CD4-positive, alpha-beta T cell treated with Interleukin-17A for 1 hour (primary cell): ENCODE measurements at places on chromosomes 16 and 17.

- no peak for DNase-seq
Observed at GRCh38 chr17:17815062-17815406, 21.8 kb downstream of the SREBF1 start.

DNA sequence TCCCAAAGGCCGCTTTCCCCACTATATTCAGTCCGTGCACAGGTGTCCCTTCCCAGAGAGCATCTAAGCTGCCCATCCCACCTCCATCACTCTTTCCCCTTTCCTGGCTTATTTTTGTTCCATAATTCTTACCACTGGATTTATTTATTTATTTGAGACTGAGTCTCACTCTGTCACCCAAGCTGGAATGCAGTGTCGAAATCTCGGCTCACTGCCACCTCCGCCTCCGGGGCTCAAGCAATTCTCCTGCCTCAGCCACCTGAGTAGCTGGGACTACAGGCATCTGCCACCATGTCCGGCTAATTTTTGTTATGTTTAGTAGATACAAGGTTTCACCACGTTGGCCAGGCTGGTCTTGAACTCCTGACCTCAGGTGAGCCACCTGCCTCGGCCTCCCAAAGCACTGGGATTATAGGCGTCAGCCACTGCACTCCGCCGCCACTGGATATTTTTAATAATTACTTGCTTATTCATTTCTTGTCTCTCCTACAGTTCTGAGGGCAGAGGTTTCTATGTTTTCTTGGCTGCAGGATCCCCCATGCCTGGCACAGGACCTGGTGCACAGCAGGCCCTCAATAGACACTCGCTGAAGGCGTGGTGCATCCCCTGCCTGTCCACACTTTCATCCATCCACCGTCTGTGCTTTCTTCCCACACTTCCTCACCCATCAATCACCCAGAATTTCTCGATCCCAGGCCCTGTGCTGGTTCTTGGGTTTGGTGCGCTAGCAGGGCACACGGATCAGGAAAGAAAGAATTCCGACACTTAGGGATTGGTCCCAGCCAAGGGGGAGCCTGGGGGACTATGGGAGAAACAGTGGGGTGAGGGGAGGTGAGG lies 9.9 kb upstream of the ADGRG1 start:
- DNase-seq, result no peak

- peak; percentile 73 for DNase-seq
Observed at GRCh38 chr17:48814504-48814903, 2.5 kb downstream of the TTLL6 start.

GRCh38 chr16:78096386-78096785 lies 3.1 kb upstream of the WWOX start:
- DNase-seq, result no peak

DNA sequence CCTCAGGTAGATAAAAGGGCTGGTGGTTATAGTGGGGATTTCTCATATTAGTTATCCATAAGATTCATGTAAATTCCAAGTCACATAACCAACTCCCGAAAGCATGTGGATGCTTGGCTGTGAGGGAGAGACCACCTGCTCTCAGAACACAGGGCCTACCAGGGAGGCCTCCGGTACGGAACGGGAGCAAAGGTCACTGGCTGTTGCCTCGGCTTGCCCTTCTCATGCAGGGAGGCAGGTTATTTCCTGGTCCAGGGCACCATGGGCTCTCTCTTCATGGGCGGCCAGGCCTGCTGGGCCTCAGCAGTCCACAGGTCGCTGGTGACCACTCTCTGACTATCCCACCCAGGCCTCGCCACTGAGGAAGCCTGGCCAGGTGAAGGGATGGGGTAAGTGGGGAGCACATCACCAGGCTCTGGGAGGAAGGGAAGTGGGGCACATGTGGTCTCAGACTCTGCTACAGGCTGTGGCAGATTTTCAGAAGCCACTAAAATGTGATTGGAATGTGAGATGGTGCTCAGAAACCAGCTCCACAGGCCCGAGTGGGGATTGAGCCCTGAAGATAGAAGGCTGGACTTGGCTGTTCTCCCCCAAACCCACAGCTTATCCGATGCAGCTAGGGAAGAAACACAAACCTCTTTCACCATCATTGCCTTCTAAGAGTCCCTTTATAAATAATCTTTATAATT lies 45.4 kb downstream of the HNF1B start:
- no peak for DNase-seq

DNA sequence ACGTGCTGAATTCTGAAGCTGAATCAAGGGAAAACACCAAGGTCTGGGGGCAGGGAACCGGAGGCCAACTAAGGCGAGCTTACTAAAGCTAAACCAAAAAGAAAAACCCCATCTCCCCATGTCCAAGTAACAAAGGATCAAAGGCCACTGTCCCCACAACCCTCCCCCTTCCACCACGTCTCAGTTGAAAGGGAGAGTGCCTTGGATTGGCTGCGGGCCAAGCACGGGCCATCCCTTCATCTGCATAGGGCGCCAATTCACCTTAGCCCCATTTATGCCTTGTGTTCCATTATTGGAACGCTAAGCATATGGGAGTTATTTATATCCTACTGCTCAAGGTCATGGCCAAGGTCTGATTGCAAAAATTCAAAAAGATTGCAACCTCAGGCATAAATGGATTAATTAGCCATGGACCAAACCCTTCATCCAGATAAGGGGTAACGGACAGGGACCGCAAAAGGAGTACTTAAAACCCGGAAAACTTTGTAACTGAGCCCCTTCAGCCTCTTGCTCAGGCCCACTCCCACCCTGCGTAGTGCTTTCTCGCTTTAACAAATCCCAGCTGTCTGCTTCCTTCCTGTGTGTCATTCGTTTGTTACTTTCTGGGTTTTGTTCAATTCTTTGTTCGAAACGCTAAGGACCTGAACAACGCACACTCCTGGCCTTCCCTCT lies 740 bp upstream of the ATP6V0D1 start:
- peak; percentile 61 for DNase-seq

GRCh38 chr16:67389911-67390815 lies 3.1 kb downstream of the TPPP3 start:
- peak; percentile 29 for DNase-seq

DNA sequence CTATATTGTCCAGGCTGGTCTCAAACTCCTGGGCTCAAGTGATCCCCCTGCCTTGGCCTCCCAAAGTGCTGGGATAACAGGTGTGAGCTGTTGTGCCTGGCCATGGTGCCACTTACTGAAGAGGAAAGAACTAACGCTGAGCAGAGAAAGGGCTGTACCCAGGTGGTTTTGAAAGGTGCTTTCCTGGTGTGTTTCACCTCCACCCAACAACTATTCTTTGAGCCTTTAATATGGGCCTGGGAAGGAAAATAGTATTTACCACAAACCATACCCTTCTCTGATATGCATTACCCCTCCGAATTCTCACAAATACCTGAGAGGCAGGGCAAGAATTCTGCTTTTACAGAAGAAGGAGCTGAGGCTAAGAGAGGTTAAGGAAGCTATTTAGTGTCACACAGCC lies 24.8 kb downstream of the KPNA2 start:
- no peak for DNase-seq

GRCh38 chr16:12740986-12741610 lies 62.6 kb downstream of the CPPED1 start:
- DNase-seq, result no peak

GRCh38 chr16:58962811-58963210 lies 228.7 kb upstream of the GOT2 start:
- no peak for DNase-seq

GRCh38 chr17:2684549-2684948 lies 27.0 kb downstream of the CLUH start:
- DNase-seq, result no peak

DNA sequence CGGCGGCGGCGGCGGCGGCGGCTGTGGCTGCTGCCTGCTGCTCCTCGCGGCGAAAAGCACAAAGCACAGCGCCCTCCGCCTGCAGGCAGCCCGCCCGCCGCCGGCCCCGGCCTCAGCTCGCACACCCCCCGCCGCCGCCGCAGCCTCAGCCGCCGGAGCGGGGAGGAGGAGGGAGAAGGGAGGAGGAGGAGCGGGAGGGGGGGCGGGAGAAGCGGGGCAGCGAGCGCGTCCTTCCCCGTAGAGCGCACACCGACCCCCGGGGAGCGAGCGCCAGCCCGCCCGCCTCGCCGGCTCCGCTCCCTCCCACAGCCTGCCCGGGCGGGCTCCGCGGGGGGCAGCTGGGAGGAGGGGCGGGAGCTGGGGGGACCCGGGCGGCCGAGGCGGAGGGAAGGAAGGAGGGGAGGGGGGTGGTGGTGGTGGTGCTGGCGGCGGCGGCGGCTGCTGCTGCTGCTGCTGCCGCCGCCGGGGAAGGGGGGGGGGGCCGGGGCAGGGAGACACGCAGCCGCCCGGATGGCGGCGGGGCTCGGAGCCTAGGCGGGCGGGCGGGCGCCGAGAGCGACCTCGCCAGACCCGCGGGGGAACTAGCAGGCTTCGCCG lies at the start of gene UBTF:
Gene UBTF, minus strand, starts transcription at position 60 of the 597 bp plus-strand sequence. CDS start 1,446 bp downstream, outside the sequence.
- DNase-seq, result peak; percentile 84

DNA sequence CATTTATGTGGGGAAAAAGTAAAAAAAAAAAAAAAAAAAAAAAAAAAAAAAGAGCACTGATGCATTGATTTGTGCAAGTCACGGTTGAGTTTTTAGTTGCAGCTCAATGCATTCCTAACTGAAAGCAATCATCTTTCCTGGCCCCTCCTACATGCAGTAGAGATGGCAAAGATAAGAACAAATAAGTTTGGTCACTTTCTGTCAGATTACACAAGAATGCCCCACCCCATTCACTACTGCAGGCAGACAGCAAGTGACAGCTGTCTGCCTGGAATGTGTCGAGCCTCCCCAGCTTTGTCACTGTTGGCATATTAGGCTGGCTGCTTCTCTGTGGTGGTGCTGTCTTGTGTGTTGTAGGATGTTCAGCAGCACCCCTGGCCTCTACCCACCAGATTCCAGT lies 243.5 kb downstream of the FOXL1 start:
- no peak for DNase-seq

DNA sequence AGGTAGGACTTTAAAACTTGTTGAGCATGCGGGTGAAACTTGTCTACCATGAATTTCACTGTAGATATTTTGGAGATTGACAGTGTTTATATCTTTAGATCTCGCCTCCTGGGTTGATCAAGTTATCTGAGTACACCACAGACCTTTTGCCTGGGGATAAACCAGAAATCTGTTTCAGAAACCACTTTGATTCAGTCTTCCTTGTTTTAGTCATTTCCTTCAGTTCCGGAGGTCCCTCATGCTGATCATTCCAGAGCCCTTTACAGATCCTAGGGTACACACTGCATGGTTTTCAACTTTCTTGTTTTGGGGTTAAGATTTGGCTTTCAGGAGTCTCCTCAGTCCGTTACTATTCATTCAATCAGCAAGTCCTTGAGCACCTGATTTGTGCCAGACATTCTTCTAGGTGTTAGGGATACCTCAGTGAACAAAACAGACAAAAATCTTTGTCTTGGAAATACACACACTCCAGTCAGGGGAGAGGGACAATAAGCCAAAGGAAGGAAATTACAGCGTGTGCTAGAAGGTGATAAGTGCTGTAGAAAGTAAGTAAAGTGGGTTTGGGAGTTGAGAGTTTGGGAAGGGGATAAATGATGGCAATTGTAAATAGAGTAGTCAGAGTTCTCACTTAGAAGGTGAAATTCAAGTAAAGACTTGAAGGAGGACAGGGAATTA lies 12.2 kb downstream of the NOD2 start:
- DNase-seq, result no peak

DNA sequence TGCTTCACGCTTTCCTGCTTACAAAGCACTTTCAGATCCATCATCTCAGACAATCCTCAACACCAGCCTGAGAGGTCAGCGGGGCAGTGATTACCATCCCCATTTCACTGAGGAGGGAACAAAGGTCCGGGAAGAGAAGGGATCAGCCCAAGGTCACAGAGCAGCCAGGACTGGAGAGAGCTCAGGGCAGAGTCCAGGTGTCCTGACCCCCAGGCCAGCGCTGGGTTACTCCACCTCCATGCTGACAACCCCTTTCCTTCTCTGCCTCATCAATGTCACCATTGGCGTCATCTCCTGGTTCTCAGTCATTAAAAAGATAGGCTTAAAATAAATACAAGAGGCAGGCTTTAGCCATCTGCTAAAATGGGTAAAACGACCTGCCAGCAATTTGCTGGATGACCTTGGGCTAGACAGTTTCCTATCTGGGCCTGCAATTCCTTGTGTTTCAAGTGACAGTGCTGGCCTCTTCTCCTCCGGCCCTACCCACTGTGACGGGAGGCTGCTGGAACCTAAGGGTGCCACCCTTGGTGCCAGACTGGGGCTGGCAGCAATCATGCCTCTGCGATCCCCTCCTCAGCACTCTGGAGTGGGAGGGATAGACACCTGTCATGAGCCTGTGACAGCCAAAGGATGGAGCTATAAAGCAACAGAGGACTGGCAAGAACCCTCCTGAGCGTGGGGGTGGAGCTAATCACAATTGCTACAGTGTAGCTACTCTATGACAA lies 79.5 kb upstream of the CCL1 start:
- no peak for DNase-seq

DNA sequence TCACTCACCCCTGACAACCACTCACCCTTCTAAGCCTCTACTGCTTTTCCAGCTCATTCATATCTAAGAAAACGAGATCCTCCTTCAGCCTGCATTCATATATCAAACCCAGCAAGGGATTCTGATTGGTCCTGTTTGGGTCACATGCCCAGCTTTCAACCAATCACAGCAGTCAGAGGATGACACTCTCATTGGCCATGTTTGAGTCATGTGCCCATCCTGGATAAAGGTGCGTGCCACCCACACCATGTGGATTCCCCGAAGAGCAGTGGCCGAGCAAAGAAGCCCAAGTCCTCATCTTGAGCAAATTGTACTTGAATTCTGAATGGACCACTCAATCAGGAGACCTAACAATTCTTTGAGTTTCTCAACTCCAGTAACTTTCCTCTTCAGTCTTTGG lies 45.0 kb downstream of the SCNN1G start:
- DNase-seq, result no peak

DNA sequence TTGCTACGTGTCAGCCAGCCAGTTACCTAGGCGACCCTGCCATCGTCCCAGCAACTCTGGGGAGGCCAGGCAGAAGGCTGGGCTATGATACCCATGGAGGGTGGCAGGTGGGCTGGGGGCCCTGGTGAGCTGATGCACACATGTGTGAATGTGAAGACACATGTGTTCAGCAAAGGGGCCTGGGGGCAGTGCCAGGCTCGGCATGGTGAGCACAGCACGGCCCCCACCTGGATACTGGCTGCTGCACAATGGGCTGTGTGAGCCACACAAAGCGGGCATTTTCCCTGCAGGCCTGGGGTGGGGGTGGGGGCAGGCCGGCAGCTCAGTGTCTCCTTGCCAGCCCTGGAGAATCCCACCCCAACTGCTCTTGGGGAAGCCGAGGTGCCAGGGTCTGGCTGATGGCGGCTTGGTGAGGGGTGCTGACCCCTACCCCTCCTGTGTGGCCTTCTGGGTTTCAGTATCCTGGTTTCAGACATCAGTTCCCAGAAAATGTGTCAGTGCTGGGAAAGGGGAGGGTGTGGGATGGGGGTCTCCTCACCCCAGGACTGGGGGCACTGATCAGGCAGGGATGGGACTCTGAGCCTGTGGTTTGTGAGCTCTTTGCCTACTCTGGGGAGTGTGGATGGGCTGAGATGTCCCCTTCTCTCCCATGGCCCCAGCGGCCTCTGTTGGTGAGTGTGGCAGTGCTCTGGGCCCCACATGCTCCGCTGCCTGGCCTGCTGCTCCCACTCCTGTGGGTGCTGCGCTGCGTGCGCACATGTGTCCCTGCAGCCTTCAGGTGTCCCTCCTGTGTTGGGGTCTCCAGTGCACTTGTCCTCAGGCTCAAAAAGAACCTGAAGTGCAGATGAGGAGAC lies 5.1 kb downstream of the LLGL1 start:
- no peak for DNase-seq

GRCh38 chr17:51322390-51323029 lies 62.2 kb downstream of the UTP18 start:
- peak; percentile 13 for DNase-seq

- DNase-seq, result no peak
Observed at GRCh38 chr16:10111156-10111761, 71.0 kb downstream of the GRIN2A start.
